Naive thymus-derived CD4-positive, alpha-beta T cell (primary cell): ENCODE measurements at places on chromosomes 4 and X. TPM values are rescaled to one million over a fixed set of nuclear protein-coding genes. Genes with fewer than 3 reads are reported as not detected.

GRCh38 chr4:142265946-142266345 is 580.2 kb downstream of the INPP4B start:
- no peaks in the 10 kb centered on the region for H3K36me3 ChIP-seq
- no peaks in the 10 kb centered on the region for H3K27me3 ChIP-seq
- peaks cover 24% of the 10 kb centered on the region for H3K4me1 ChIP-seq
- no peak for DNase-seq

The NOA1 gene
- 17.8 and 20.9 TPM in 2 replicates for total RNA-seq

The CXCL10 gene
- total RNA-seq, result 0.32 TPM

- H3K36me3 ChIP-seq, result no peaks in the 10 kb centered on the region
- DNase-seq, result no peak
- no peak overlapping the region for H3K4me3 ChIP-seq
- no peaks in the 10 kb centered on the region for H3K27me3 ChIP-seq
Observed at GRCh38 chrX:24796204-24796603, 102.5 kb downstream of the POLA1 start.

DNA sequence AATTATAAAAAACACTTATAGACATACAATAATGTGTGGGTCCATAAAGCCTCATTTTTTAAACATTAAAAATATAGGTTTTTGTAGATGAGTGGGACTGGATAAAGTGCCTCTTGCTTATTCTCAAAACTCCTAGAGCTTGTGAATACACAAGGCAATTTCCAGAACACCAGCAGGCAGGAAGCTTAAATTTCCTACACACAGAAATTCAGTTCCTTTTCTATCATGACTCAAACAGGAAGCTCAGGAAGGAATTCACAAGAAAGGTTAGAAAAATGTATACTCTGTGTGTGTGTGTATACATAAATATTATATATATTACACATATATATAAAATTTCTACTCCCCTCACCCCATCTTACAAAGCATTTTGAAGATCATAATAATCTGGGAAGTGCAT is 11.3 kb downstream of the MAGEB6 start:
- H3K4me1 ChIP-seq, result no peaks in the 10 kb centered on the region
- H3K27ac ChIP-seq, result no peak overlapping the region
- DNase-seq, result no peak
- no peak overlapping the region for H3K4me3 ChIP-seq
- no peaks in the 10 kb centered on the region for H3K36me3 ChIP-seq

DNA sequence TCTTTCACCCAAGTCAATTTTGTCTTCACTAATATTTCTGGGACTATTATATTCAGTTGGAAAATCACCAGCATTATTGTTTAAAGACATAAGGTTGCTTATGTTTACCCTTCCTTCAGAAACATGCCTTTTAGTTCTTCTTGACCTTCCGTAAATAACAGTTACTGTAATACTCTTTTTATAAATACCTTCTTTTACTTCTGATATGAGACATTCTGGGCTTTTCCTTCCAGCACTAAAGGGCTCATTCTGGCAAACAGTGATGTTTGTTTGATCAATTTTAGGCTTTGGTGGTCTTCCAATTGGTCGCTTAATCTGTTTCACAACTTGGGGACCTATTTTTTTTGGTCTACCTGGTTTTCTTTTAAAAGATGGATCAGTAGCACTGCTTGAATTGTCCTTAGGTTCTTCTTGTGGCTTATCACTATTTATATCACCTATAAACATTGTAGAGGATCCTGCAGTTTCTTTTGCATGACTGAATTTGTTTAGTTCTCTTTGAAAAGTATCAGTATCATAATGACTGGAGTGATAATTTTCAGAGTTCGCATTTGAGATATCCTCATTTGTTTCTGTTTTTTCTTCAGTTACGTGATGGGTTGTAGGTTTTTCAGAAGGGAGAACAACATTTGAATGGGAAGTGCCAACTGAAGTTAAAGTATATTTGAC is 64.8 kb downstream of the NCAPG start:
- no peak overlapping the region for H3K4me3 ChIP-seq
- H3K27ac ChIP-seq, result no peak overlapping the region
- no peak for DNase-seq
- no peaks in the 10 kb centered on the region for H3K27me3 ChIP-seq
- no peaks in the 10 kb centered on the region for H3K36me3 ChIP-seq
- H3K4me1 ChIP-seq, result no peaks in the 10 kb centered on the region

DNA sequence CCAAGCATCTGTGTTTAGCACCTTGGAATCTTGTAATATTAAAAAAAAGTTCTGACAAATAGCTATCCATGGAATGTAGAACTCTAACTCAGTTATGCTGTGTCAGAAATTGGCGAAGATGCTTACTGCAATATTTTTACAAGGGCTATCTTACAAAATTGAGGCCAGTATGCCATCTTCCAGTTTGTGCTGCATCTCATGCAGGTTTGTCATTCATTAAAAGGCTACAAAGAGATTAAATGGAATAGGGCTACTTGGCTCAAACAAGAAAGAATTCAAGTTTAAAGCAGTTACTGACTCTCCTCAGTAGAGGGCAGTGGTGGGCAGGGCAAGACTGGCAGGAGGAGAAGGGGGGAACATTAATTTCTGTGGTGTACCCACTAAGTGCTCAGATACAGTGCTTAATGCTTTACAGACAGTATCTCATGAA is 66.5 kb downstream of the SHROOM4 start:
- H3K4me1 ChIP-seq, result no peaks in the 10 kb centered on the region
- H3K27ac ChIP-seq, result no peak overlapping the region
- no peaks in the 10 kb centered on the region for H3K27me3 ChIP-seq
- no peak overlapping the region for H3K4me3 ChIP-seq

The IBSP gene
- total RNA-seq, result not detected in 2 replicates

DNA sequence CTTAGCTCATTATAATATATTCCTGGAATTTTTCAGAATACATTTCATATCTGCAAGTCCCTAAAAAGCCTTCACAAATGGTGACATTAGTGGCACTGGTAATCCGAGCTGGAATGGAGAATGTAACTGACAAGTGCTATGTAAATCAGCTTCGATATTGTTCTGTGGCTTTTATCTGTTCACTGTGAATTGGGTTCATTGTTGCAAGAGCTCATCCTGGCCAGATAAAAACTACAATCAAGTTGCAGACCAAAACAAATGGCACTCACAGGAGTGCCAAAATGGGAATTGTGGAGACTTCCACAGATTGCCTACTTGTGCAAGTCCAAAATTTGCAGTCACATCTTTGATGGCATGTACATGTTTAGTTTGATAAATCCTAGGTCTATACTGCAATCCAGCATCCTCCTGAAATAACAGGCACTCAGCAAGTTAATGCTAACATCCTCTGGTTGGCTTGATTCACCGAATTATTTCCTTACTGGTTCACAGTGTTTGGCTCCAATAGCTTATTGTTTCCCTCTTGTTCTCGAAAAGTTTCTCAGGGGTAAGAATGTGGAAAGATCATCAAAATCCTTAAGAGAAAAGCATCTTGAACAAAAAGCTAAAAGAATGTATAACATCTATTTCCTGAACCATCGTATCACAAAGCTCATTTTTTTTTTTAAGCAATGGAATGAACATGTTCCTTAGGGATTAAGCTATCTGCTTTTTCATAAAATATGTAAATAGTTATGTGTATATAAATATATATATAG is 904.9 kb downstream of the CENPC start:
- no peaks in the 10 kb centered on the region for H3K27me3 ChIP-seq
- H3K36me3 ChIP-seq, result no peaks in the 10 kb centered on the region
- no peak for DNase-seq
- no peak overlapping the region for H3K27ac ChIP-seq

DNA sequence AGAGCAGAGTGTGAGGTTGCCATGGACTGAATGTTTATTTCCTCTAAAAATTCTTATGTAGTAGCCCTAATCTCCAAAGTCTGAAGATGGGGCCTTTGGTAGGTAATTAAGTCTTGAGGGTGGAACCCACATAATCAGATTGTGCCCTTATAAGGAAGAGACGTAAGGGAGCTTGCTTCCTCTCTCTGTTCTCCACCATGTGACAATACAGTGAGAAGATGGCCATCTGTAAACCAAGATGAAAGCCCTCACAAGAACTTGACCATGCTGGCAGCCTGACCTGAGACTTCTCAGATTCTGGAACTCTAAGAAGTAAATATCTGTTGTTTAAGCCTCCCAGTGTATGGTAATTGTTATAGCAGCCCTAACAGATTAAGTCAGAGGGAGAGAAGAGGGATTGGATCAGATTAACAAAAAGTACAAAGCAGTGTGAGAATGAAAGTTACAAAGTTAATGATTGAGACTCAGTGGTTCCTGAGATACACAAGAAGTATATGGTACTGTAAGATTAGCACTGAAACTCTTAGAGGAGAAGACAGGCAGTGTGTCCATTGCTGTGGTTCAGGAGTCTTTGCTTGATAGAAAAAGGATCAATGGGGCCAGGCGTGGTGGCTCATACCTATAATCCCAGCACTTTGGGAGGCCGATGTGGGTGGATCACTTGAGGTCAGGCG is 82.5 kb upstream of the GC start:
- no peaks in the 10 kb centered on the region for H3K36me3 ChIP-seq
- no peak for DNase-seq
- H3K4me3 ChIP-seq, result no peak overlapping the region
- no peak overlapping the region for H3K27ac ChIP-seq
- no peaks in the 10 kb centered on the region for H3K4me1 ChIP-seq

GRCh38 chr4:147547314-147548056 is 66.6 kb downstream of the EDNRA start:
- DNase-seq, result no peak
- no peaks in the 10 kb centered on the region for H3K4me1 ChIP-seq
- H3K4me3 ChIP-seq, result no peak overlapping the region
- H3K27ac ChIP-seq, result no peak overlapping the region

GRCh38 chrX:140163371-140164159 is 198.2 kb upstream of the CXorf66 start:
- H3K27ac ChIP-seq, result no peak overlapping the region
- no peaks in the 10 kb centered on the region for H3K4me1 ChIP-seq
- DNase-seq, result no peak
- no peaks in the 10 kb centered on the region for H3K36me3 ChIP-seq
- H3K4me3 ChIP-seq, result no peak overlapping the region
- no peaks in the 10 kb centered on the region for H3K27me3 ChIP-seq

The F9 gene
- total RNA-seq, result not detected in 2 replicates

GRCh38 chr4:38868059-38868960 is 704 bp downstream of the FAM114A1 start:
- no peaks in the 10 kb centered on the region for H3K27me3 ChIP-seq
- H3K36me3 ChIP-seq, result no peaks in the 10 kb centered on the region
- no peaks in the 10 kb centered on the region for H3K4me1 ChIP-seq
- H3K4me3 ChIP-seq, result no peak overlapping the region
- DNase-seq, result no peak
- no peak overlapping the region for H3K27ac ChIP-seq

The PABPC1L2B gene
- total RNA-seq, result not detected in 2 replicates

GRCh38 chr4:168647646-168648375 is 151.0 kb downstream of the PALLD start:
- no peaks in the 10 kb centered on the region for H3K27me3 ChIP-seq
- no peak overlapping the region for H3K4me3 ChIP-seq
- no peaks in the 10 kb centered on the region for H3K36me3 ChIP-seq
- H3K4me1 ChIP-seq, result no peaks in the 10 kb centered on the region

- no peaks in the 10 kb centered on the region for H3K36me3 ChIP-seq
- H3K27me3 ChIP-seq, result no peaks in the 10 kb centered on the region
- DNase-seq, result no peak
- H3K4me1 ChIP-seq, result peaks cover 3% of the 10 kb centered on the region
- H3K27ac ChIP-seq, result no peak overlapping the region
Observed at GRCh38 chr4:153246446-153247115, 42.3 kb downstream of the TRIM2 start.

DNA sequence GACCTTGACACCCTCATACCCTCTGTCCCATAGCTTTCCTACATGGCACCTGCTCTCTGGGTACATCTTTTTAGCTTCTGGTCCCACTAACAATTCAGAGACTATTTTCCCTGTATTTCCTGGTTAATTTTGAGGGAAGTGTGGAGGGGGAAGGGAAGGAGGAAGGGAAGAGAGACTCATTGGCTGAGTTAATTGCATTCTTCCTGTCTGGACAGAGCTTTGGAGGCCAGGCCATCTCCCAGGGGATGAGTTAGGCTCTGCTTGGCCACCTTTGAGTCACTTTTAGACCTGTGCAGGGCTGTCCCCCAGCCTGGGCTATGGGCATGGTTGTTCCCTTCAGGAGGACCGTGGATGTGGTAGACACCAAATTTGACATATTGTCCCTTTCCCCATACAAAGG is 167.9 kb upstream of the PGRMC2 start:
- DNase-seq, result no peak
- no peak overlapping the region for H3K4me3 ChIP-seq
- H3K27ac ChIP-seq, result no peak overlapping the region
- H3K36me3 ChIP-seq, result no peaks in the 10 kb centered on the region
- H3K27me3 ChIP-seq, result no peaks in the 10 kb centered on the region
- H3K4me1 ChIP-seq, result no peaks in the 10 kb centered on the region

The GABRQ gene
- 0.07 TPM in 1 of 2 replicates, not detected in the other for total RNA-seq

DNA sequence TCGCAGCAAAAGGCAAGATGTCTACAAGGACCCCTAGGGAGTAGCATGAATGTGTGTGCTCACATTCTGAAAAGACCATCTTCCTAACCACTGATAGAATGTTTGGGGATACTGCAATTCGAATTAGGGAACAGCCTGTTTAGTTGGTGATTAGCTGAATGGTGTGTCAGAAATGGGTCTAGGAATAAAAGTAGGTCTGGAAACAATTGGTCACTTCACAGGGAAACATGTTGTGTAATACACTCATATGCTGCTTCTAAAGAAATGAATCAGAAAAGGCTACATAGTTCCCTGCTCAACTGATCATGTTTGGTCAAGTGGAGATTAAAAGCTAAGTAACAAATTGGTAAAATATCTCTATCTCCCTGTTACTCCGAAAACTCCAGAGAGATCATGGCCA is 2362.4 kb upstream of the TENM3 start:
- no peaks in the 10 kb centered on the region for H3K36me3 ChIP-seq
- H3K4me3 ChIP-seq, result no peak overlapping the region
- no peaks in the 10 kb centered on the region for H3K4me1 ChIP-seq
- no peak for DNase-seq
- H3K27me3 ChIP-seq, result no peaks in the 10 kb centered on the region

DNA sequence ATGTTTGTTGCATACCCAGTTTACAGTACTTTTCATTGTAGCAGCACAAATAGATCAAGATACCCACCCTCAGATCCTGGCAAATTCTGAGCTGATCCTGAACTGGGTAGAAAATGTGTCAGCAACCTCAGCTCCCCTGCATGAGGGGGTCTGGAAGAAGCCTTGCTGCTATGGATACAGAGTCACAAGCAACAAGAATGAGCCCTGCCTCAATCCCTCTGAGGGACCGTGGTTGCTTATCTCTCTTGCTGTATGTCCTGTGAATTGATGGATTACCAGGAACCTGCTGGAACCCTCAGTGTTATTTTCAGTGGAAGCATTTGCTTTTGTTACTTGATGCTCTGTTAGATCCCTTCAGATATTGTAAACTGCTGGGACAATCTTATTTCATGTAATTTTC is 331.0 kb downstream of the STIM2 start:
- no peaks in the 10 kb centered on the region for H3K36me3 ChIP-seq
- DNase-seq, result no peak
- H3K4me1 ChIP-seq, result no peaks in the 10 kb centered on the region

DNA sequence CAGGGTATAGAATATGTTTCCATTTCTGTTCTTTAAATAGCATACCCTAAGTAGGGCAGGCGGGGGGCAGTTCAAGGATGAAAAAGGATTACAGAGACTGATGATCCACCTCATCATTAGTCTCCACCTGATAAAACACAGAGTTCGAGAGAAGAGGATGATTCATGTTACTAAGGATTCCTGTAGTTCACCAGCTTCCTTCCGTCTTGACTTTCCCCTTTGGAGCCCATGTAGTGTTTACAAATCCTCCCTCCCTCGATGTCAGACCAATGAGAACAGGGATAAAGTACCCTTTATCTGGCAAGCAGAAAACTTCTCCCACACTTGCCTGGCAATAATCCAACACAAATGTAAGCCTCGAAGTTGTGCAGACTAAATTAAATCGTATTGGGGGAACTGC is 526.3 kb upstream of the FAM241A start:
- no peaks in the 10 kb centered on the region for H3K4me1 ChIP-seq
- no peaks in the 10 kb centered on the region for H3K36me3 ChIP-seq
- H3K27ac ChIP-seq, result no peak overlapping the region
- no peak overlapping the region for H3K4me3 ChIP-seq
- DNase-seq, result no peak

The NLGN4X gene
- total RNA-seq, result not detected

The SCRG1 gene
- total RNA-seq, result not detected
